ENCODE measurements at places on chromosomes 7 and 10. TPM values are rescaled to one million over a fixed set of nuclear protein-coding genes. Genes with fewer than 3 reads are reported as not detected.

The AUTS2 gene
- polyA plus RNA-seq: 22.3 TPM

The LAMB1 gene
- not detected for polyA plus RNA-seq

The FAM25G gene
- polyA plus RNA-seq: not detected

The PON3 gene
- not detected for polyA plus RNA-seq

The MBL2 gene
- not detected for polyA plus RNA-seq

The ZNF853 gene
- polyA plus RNA-seq: 2.5 TPM

The EIF4H gene
- 228 TPM for polyA plus RNA-seq

The SMIM30 gene
- polyA plus RNA-seq: 6.5 TPM

The KCND2 gene
- not detected for polyA plus RNA-seq

The PLCE1 gene
- polyA plus RNA-seq: not detected

The MET gene
- polyA plus RNA-seq: 0.03 TPM

The UBE3C gene
- 17.8 TPM for polyA plus RNA-seq

The ANKMY2 gene
- polyA plus RNA-seq: 8.3 TPM

The NME8 gene
- not detected for polyA plus RNA-seq

The PNLIPRP2 gene
- not detected for polyA plus RNA-seq

The APBB1IP gene
- polyA plus RNA-seq: 69.5 TPM

The PITRM1 gene
- 50.7 TPM for polyA plus RNA-seq

The HOXA11 gene
- not detected for polyA plus RNA-seq

The LRGUK gene
- polyA plus RNA-seq: 0.65 TPM

The AGMO gene
- not detected for polyA plus RNA-seq

The TRIM73 gene
- polyA plus RNA-seq: 4.3 TPM

The TFPI2 gene
- 0.17 TPM for polyA plus RNA-seq

The TMEM270 gene
- polyA plus RNA-seq: not detected

The WNT2 gene
- polyA plus RNA-seq: not detected

The EMX2 gene
- polyA plus RNA-seq: not detected

The SPDYE1 gene
- not detected for polyA plus RNA-seq

The KLF14 gene
- 0.25 TPM for polyA plus RNA-seq

The ABCB1 gene
- 8.5 TPM for polyA plus RNA-seq

The LRMDA gene
- not detected for polyA plus RNA-seq

The TNPO3 gene
- polyA plus RNA-seq: 19.0 TPM

The DPP6 gene
- not detected for polyA plus RNA-seq

The PRRT4 gene
- polyA plus RNA-seq: 0.04 TPM

The CACNA2D1 gene
- polyA plus RNA-seq: not detected

The UCMA gene
- polyA plus RNA-seq: not detected

The C10orf62 gene
- polyA plus RNA-seq: not detected

The HOXA4 gene
- polyA plus RNA-seq: 0.30 TPM

The ASZ1 gene
- polyA plus RNA-seq: not detected
